ENCODE measurements at places on chromosomes 2 and 18.

- DNase-seq: no peak
Observed at GRCh38 chr2:235734688-235735231, 240.9 kb downstream of the AGAP1 start.

DNA sequence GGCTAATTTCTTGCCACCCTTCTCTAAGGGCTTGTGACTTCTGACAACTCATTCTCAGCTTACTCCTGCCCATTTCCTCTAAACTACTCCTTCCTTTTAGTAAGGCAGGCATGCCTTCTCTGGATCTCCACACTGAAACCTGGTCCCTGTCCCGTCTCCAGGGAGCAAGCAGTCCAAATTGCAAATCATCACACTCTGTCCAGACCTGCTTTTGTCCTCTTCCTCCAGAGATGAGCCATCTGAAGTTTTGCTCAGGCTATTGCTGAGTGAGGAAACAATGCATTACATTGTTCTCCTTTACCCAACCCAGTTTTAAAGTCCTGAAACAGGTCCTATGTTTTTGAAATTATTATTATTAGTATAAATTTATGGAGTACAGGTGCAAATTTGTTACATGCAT, 57.3 kb downstream of the ARHGAP25 start:
- no peak for DNase-seq

DNA sequence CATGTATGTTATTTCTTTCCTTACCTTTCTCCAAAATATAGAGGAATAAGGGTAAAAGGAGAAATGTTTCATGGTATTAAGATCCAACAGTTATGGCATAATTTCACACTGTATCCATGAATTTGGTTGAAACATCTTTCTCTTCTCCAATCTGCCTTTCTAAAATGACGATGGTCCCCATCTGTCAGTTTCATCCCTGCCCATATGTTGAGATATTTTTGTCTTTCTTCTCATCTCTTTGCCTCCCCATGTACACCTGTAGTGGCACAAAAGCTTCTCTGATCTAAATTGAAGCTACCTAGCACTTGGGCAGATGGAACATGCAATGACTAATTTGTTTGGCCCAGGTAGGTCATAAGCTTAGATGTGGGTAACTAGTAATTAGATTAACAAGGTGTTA, 90.7 kb upstream of the LRRTM1 start:
- DNase-seq: no peak

DNA sequence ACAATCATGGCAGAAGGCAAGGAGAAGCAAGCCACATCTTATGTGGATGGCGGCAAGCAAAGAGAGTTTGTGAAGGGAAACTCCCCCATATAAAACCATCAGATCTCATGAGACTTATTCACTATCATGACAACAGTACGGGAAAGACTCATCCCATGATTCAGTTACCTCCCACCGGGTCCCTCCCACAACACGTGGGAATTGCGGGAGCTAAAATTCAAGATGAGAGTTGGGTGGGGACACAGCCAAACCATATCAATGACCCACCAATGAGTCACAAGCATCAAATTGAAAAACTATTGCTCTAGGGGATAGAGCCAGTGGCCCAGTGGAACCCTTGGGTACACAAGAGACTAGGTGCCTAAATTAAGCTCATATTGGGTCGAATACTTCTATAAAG, 157.4 kb downstream of the FBXO15 start:
- DNase-seq: no peak

- DNase-seq: no peak
Observed at GRCh38 chr2:197130318-197130717, 180.3 kb downstream of the ANKRD44 start.

DNA sequence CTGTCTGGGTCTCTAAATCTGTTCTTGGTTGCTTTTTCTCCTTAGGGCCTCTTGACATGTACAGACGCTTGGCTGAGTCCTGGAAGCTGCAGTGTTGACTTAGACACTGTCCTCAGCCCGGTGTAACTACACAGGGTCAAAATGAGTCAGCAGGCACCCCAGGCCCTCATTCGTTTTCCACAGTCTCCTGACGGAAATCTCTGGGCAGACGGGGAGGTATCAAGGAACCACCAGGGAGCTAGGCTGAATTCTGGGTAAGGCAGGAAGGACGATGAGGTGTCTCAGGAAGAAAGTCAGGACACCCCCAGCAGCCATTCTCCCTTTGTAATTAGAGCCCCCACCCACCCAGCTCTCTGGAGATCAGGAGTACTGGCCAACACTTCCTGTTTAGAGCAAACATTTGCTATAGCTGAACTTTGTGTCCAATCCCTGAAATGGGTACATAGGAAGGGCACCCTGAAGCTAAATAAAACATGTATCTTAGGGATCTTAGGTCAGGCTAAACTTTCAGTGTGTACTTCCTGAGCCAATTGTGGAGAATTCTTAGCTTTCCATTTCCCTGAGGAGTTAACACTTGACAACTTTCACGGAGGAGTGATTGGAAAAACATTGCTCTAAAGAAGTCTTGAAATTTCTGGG, 23.9 kb upstream of the EPAS1 start:
- no peak for DNase-seq

GRCh38 chr2:17259613-17260012, 258.6 kb downstream of the RAD51AP2 start:
- DNase-seq: no peak

GRCh38 chr2:146489386-146489785, 1355.4 kb upstream of the ACVR2A start:
- no peak for DNase-seq

GRCh38 chr2:28681158-28681571, 70.5 kb upstream of the PPP1CB start:
- peak; percentile 22 for DNase-seq

- peak; percentile 10 for DNase-seq
Observed at GRCh38 chr2:174485788-174486562, 854 bp downstream of the GPR155 start.

DNA sequence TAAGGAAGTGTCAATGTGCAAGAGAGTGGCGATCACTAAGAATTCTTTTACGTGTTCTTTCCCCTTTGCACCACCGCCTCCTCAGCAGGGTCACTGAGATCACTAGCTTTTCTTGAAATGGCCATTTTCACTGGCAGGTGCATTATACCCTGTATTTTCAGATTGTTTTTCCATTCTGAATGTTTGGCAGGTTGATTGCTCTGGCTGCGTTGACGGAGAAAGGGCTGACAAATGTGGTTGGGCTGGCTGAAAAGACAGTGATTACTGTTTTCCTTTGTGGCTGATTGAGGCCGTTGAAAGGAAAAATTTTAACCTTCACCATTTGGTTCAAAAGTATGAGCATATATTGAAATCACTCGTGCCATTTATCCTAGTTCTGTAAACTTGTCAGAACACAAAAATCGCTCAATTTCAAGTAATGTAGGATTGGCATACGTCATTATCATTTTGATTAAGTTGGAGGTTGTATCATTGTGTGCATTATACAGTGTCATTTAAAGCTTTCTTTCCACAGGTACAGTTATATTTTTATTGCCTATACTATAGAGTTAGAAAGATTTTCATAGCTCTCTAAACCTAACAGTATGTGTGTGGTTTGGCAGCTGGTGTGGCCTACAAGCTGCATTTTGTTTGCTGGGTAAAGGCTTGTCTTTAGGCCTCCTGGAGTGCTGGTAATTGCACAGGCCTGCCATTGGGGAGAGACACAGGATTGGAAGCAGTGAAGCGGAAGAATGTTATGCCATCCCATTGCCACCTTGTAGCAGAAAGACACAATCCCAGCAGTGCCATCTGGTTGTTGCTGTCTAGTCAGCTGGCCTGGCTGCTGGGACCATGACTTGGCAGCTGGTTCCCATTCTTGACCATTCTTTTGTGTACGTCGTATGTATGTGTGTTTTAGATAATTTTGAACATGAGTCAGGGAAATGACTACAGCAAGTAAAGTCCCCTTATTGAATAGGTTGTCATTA, 36.7 kb downstream of the DYNC1I2 start:
- peak; percentile 68 for DNase-seq

DNA sequence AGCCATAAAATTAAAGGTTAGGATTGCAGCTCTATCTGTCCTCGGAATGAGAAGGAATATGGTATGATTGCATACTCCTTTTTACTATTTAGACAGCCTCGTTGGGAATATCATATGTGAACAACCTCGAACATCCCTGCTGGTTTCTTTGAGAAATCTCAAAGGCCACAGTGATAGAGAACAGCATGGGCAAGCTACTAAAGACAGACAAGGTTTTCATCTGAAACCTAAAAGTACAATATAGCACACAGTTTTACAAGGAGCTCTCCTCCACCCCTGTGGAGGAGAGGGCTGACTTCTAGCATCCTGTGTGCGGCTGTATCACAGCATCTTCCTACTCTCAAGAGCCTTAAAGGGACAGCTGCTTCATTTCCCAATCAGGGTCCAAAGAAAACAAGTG, 104.3 kb downstream of the VWC2L start:
- DNase-seq: no peak

DNA sequence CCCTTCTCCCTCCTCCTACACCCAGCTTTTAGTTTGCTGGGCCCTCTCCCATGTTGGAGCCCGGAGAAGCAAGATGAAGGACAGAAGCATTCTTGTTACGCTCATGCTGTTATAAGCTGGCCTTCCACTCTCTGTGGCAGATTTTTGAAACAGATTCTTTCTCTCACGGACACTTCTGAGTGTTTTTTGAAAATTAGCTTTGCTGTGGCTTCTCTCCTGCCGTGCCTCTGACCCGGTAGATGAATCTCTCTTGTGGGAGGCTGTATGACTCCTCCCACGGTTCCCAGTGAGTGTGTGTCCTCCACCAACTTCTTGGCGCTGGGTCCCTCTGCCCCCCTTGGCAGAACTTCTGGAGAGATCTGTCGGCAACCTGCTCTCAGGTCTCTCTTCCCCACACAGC, 269.3 kb upstream of the MYT1L start:
- no peak for DNase-seq

- DNase-seq: peak; percentile 93
Observed at GRCh38 chr18:68177807-68178702, 536.9 kb downstream of the TMX3 start.

DNA sequence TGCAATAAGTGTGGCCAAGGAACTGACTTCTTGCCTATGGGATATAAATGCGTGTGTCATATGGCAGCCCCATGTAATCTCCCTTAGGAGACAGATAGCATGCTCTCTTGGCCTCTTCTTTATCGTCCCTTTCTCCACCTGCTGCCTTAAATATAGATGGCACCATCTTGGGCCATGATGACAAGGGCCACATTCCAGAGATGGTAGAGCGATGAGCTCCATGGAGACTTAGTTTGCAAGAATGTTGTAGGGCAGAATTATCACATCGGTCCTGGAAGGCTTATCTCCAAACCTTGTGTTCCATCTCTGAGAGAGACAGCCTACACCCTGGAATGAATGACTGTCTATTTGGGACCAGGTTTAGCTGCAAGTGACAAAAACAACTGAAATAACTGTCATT, 536.7 kb downstream of the TNS1 start:
- DNase-seq: no peak

DNA sequence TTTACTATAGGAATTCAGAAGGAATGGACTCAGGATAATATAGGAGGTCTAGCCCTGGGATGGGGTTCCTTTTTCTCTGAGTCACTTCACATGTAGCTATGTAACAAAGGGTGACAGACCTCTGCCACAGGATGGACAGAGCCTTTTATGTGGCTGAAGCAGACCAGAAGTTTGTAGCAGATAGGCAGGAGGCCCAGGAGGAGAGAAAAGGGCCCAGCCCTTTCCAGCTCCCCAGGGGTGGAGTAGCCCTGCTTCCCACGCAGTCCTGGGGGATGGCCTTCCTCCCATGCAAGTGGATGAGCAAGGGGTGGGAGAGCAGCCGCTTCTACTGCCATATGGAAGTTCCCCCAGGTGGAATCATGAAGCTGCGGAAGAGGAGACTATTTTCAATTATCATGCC, 40.3 kb downstream of the ARMC9 start:
- DNase-seq: no peak

- DNase-seq: no peak
Observed at GRCh38 chr18:44133483-44133882, 547.2 kb upstream of the SETBP1 start.

DNA sequence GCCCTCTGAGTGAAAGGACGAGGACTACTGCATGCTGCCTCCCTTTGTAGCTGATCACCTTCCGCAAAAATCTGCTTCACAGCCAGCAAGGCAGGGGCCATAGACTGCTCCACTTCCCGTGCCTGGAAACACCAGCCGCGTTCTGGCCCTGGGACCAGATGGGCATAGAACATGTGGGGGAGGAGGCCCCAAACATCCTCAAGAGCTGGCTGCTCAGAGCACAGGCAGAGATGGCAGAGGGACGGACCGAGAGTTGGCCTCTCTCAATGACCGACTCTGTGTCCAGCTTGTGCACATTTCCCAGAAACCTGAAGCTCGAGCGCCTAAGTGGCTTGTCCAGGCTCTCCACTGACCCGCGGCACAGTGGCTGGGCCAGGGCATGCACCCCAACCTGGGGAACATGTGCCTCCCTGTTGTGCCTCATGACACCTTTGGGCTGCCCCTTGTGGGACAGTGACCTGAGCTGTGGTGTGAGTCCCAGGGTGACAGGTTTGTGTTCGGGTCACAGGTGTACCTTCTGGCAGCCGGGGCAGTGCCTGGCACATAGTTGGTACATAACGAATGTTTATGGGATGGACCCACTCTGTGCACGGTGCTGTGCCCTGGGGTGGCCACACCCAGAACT, 9.1 kb downstream of the KCNF1 start:
- no peak for DNase-seq

GRCh38 chr2:140257692-140258300, 1477.6 kb upstream of the NXPH2 start:
- no peak for DNase-seq

DNA sequence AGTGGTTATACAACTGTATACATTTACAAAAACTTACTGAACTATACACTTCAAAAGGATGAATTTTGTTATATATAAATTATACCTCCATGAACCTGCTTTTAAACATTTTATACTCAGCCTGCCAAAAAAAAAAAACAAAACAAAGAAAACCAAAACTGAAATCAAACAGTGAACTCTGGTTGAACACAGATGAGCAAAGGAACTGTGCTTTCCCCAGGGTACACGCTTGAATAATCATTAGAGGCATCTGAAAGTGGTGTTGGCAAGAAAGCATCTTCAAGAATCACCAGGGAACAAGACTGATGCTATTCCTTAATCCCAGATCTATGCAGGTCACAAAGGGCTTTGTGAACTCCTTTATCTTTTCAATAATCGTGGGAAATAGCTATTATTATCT, 77.0 kb upstream of the LYPD1 start:
- no peak for DNase-seq

- no peak for DNase-seq
Observed at GRCh38 chr2:191942090-191942738, 95.3 kb upstream of the CAVIN2 start.

- no peak for DNase-seq
Observed at GRCh38 chr2:236499691-236500578, 69.7 kb upstream of the ACKR3 start.

Measured in H4 (cell line).